ENCODE measurements at places on chromosomes 5 and 9.

DNA sequence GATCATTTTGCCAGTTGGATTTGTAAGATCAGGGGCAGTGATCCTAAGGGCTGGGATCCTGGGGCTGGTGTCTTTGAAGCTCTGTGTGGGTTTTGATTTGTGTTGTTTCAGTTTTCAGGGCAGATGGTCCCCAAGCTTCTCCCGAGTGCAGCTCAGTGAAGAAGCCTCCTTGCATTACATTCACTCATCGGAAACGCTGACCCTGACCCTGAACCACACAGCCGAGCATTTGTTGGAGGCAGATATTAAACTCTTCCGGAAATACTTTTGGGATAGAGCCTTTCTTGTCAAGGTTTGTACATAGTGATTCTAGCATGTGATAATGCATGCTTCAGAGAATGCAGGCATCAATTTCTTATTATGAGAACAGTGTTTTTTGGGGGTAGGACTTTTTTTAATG lies 150.4 kb downstream of the ARHGEF28 start:
- no peak for DNase-seq

- DNase-seq: no peak
Observed at GRCh38 chr9:99855467-99856176, 33.9 kb downstream of the NR4A3 start.

GRCh38 chr5:60521376-60522291 lies 178.3 kb downstream of the DEPDC1B start:
- DNase-seq: peak; percentile 67

DNA sequence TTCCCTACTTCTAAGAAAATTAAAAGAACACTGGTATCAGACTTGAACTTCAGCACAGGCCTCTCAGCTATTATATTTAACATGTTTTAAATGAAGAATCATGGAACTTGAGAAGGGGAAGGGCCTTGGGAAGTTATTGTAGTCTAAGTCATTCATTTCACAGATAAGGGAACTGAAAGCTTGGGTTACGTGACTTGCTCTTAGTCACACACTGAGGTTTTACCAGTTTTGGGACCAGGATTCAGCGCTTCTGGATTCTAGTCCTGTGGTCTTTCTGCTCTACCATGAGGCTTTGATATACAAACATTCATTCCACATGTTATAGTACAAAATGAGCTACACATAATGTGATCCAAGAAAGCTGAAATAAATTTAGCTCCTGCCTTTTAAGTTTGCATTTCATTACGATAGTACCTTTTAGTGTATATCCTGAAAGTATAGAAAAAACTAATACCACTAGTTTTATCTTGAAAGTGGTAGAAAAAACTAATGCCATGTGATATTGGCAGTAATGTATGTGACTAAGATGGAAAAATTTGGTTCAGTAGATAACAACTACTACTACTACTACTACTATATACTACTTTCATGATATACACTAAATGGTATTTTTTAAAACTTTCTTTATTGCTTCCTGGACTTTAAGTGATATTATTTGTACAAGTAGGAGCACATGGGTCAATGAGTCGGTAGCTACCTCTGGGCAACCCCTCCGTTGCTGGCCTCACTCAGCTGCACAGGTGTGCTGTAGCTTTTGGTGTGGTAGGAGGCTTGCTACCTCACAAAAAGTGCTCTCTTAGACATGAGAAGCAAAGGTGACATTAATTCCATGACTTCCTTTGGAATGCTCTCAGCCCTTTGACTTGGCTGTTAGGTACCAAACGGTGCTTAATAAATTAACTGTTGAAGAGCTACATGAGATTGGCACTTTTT lies 40.7 kb downstream of the F2RL2 start:
- DNase-seq: peak; percentile 86

- peak; percentile 52 for DNase-seq
Observed at GRCh38 chr5:75616971-75617621, 5.8 kb downstream of the ANKDD1B start.

GRCh38 chr5:77751328-77752023 lies 24.7 kb downstream of the TBCA start:
- DNase-seq: no peak

GRCh38 chr9:20662156-20662555 lies 21.9 kb upstream of the FOCAD start:
- DNase-seq: no peak

GRCh38 chr9:93468763-93469456 lies 15.5 kb upstream of the FAM120AOS start:
- peak; percentile 70 for DNase-seq

DNA sequence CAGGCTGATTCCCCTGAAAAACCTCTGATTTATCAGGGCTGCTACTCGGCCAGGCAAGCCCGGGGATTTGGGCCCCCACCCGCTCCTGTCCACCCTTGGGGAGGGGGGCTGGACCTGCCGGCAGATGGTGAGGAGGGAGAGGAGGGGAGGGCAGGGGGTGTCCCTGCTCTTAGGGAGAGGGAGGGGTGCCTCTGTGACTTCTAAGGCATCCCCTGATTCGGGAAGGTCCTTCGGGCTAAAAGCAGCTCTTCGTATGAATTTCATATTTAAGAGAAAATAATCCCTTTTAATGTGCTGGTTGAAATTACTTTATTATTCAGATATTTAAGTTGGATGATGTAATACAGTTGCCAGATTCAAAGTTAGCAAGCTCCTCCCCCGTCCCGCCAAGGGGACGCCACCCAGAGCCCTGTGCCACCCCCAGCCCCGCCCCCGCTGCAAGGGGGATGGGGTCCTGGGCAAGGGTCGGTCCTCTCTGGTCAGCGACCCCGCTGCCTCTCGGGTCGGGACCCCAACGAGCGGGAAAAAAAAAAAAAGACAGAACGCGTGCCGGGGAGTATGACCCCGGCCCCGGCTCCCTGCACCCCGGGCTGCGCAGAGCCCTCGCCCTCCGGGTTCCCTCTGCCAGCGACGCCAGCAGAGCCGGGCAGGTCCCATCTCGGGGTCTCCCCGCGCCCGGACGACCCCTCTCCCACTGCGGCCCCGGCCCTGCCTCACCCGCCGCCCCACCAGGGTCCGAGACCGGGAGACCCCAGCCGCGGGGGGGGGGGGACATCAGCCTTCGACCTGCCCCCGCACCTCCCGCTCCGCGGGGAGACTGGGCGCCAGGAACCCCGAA lies 12.4 kb downstream of the LHX3 start:
- DNase-seq: peak; percentile 30

DNA sequence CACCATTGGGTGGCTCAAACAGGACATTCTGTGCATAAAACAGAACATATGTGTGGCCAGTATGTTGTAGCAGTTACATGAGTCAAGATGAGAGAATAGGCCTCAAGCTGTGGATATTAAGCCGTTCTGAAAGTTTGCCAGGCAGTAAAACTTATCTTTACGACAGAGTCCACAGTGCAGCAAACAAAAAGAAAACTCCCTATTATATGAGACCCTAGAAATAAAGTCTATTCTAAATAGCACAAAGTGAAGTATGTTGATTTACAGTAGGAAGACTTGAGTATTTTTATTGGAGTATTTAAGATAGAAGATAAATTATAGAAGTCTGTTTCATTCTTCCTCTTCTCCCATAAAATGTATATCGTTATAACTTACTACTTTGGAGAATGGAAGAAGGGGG lies 271.5 kb downstream of the ADGRV1 start:
- DNase-seq: no peak

DNA sequence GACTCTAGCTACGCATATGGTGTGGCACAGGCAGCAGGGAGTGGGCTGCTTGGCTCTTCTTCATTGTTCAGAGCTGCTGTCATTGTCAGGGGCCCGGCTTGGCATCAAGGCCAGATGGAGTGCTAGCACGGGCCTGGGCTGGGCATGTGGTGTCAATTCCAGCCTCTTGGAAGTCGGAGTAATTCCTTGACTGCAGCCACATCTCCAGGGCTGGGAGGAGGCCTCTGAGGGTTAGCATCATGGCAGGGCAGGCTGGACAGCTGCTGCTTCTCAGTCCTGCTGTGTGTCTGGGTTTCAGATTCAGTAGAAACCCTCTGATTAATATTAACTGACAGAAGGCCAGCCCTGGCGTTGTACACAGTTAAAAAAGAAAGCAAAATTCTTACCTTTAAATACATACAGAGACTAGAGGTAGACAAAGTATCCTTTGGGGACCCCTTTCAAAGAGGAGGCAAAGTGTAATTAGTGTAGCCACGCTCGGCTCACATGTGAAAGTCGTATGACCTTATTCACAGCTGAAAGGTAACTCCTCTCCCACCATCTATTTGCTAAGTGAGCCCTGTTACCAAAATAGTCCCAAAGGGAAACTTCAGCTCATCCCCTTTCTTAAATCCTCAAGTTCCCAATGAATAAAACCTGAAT lies 126.4 kb downstream of the DOCK2 start:
- no peak for DNase-seq

DNA sequence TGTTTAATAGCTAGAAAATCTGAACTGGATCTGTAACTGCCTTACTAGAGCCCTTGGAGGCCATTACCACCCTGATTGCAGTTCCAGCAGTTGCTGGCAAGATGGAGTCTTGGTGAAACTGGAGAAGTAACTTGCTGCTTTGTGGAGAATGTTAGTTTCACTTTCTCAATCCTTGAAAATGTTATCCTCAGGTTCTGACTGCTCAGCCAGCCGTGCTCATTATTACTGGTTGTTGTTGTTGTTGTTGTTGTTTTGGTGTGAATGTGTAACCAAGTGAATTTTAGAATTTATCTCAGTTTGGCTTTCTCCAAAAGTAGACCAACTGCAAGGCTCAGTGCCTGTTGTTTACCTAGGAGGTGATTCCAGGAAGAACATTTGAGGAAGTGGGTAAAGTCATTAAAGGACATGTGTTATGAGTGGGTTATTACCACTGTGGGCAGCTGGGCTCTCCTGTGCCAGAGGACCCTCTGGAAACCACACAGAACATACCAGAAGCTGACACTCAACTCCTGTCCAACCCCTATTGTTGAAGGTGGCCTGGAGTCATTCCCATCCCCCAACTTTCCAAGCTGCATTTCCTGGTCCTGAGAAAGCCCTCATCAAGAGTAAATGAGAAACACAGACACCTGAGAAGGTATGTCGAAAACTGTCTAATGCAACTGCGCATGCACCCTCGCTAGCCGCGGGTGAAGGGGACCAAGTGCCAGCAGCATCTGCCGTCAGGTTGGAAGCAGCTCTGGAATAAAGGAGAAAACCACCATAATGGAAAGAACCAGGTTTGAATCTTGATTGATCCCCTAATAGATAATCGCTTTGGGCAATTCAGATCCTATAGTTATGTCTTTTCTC lies 111.6 kb downstream of the CMYA5 start:
- DNase-seq: peak; percentile 74

DNA sequence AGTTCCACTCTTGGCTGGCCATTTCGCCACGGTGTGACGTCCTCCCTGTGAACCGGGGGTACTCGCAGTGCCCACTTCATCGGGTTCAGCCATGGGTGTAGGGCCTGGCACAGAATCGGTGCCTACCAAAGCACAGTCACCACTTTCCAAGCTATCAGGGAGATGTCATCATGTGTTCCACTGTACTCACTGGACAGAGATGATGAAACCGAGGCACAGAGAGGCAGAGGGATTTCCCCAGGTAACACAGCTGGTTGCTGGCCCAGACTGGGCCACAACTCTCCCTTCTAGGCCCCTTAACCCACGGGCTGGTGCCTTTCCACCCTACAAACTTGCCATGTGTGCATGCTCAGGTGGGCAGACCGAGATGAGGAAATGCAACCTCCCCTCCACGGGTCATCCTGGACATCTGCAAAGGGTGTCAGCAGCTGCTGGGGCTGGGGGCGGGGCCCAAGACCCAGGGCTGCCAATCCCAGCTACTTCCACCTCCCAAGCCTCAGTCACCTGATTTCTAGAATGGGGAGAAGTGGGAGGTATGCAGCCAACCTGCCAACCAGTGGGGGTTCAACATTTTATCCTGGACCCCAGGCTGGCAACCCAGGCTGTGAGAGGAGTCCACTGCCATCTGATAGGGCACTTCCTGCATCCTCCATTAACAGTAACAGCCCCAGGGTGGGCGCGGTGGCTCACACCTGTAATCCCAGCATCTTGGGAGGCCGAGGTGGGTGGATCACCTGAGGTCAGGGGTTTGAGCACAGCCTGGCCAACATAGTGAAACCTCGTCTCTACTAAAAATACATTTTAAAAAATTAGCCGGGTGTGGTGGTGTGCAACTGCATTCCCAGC lies 893 bp upstream of the SH2D3C start:
- DNase-seq: peak; percentile 30

- peak; percentile 100 for DNase-seq
Observed at GRCh38 chr9:5799314-5799713, 33.6 kb downstream of the ERMP1 start.

DNA sequence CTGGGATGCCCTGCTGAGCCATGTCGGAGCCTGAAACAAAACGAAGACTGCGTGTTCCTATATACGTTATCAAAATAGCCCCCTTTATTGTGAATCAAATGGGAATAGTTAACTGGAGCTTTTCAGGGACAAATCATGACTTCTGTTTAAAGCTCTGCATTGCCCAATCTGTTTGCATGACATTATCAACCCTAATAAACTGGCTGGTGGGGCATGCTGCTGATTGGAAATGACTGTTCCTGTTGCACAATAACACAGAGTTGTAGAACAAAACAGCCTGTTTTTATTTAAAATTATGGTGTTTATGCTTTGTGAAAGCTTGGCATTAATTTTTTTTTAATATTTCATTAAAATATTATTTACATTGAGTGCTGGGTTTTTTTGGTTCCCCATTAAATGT lies 215.5 kb downstream of the TMEM167A start:
- DNase-seq: no peak

- no peak for DNase-seq
Observed at GRCh38 chr5:157198277-157198986, 17.8 kb downstream of the ITK start.

DNA sequence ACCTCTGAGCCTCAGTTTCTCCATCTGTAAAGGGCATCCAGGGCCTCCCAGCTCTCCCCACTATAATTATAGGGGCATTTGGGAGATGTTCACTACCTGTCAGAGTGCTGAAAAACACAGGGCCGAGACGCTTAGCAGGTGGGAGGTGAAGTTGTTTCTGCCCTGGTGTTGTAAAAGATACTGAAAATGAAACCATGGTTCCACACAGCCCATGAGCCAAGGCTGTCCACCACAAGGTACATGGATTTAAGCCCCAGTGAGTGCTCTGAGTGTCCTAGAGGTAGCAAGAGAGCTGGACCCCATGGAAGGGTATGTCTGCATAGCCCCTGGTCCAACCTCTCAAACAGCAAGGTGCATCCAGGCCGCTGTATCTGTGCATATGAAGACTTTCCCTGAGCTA lies 137.5 kb downstream of the C5orf15 start:
- DNase-seq: no peak

DNA sequence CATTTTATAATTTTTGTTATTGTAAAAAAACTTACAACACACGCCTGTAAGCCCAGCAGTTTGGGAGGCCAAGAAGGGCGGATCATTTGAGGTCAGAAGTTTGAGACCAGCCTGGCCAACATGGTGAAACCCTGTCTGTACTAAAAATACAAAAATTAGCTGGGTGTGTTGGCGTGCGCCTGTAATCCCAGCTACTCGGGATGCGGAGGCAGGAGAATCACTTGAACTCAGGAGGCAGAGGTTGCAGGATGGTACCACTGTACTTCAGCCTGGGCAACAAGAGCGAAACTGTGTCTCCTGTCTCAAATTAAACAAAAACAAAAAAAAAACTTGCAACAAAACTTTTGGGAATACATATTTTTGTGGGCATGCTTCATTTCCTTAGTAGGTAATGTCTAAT lies 164.6 kb downstream of the CACNA1B start:
- DNase-seq: no peak
